ENCODE measurements at places on chromosomes 3 and 15.

DNA sequence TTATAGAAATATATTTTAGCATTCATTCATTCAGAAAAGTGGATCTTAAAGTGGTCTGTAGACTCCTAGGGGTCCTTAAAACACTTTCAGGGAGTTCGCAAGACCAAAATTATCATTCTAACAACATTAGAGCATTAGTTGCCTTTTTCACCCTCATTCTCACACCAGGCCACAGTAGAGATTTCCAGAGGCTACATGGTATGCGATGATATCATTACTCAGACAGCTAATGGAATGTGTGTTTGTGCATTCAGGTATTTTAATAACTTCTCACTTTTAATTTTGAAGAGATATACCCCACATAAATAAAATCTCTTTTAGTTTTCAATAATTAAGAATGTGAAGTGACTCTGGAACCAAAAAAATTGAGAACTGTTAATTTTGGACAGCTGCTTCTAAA lies 206.9 kb downstream of the NSUN3 start:
- no peak for DNase-seq

DNA sequence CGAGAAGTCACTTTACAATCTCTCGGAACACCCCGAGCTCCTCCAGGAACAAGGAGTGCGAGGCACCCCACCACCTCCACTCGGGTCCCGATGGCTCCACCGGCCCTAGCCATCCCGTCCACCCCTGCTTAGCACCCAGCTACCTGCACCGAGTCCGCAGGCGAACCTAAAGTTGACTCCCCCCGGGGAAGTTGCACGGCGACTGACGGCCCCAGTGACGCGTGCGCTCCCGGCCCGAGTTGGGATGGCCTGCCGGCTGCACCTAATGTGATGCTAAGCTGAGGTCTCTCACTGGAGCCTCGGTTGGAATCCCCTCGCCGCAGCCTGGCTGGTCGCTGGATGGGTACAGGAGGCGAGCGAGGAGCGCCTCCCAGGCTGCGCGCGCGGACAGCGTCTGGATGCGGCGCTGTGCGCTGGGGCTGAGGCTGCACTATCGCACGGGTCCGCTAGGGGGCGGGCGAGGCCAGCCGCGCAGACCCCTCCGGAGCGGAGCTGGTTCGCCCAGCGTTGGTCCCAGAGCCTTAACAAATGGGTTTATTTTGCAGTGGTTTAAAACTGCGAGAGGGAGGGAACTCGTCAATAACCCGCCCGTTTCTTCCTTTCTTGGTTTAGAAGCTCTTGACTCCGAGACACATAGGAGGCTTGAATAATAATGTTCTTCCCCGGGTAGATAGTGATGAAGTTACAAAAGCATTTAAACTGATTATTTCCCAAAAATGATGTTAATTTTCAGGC lies at the start of gene OXTR:
Gene OXTR, minus strand, starts transcription at position 526 of the 735 bp plus-strand sequence. CDS start 1,426 bp downstream, outside the sequence.
- DNase-seq: no peak

DNA sequence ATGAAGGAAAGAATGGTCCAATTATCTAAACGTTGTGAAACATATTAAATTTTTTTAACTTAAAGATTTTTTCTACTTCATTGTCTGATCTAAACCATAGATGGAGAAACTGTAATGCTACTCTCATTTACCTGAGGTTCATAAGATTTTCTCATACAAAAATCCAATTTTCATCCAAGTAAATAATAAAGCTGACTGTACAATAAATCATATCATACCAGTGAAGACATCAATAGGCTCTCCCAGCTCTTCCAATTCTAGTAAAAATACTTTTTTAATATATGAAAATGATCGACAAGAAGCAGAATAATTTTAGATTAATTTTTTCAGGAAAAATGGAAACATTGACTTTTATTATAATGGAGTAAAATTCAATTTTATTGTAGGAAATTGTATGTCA lies 260.8 kb downstream of the GABRG3 start:
- DNase-seq: no peak

- DNase-seq: no peak
Measured at GRCh38 chr3:139189943-139190342, 145.3 kb upstream of the PRR23C start.

GRCh38 chr3:173748105-173748504 lies 350.6 kb downstream of the NLGN1 start:
- no peak for DNase-seq

DNA sequence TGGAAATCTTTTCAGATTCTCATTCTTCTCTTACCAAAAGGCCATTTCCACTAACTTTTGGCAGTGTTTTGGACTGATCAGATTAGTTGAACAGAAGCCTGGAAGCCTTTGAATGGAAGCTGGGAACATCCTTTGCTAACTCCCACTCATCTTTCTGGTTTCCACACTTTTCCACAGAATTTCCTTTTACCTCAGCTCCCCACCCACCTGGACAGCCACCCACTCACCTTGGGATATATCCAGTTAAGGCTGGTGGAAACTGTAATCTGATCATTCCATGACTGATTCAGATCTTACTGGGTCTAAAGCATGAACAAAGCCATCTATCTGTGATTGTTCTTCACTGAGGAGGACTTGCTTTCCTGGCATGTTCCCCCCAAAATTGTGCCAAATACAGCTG lies 119.5 kb downstream of the CCNL1 start:
- no peak for DNase-seq

DNA sequence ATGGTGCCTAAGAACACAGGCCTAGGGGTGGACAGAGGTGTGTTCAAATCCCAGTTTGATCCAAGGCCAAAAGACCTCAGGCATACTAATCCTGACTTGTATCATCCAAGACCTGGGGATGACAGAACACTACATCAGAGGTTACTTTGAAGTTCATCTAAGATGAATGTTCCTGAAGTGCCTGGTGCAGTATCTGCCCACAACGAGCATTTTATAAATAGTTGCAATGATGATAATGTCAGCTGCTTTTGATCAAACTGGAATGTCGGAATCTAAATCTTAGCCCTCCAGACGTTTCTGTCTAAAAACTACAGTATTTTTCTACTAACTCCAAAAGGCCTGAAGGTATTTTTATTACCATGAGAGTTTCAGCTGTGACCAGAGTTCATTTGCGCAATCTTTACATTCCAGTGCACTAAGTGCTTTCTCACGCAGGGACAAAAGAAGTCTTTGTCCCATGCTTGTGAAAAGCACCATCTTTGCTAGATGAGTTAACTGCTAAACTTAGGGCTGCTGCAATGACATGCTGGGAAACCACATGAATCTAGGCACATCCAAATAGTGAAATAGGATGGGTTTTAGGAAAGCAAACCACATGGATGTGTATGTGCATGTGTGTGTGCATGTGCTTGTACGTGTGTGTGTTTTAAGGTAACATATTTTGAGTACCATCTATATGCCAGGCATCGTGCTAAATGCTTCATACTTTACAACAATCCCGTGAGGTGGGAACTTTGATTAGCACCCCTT lies 18.1 kb downstream of the ANXA2 start:
- no peak for DNase-seq

DNA sequence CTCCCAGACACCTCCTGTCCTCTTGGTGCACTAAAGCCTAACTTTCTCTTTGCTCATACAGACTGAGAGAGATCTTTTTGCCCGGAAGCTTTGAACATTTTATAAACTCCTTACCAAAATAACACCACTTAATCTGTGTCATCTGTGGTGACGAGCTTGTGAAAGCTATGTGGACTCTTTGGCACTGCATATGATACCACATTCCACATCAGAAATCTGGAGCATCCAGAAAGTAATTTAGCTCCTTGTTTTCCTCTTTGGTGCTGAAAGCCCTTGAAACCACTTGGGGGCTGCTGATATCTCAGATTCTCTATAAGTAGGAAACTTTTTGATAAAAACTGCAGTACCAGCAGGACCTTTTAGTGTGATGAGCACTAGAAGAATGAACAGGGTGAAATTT lies 128.3 kb downstream of the ALCAM start:
- no peak for DNase-seq

GRCh38 chr3:176769547-176770190 lies 427.6 kb downstream of the TBL1XR1 start:
- DNase-seq: no peak

DNA sequence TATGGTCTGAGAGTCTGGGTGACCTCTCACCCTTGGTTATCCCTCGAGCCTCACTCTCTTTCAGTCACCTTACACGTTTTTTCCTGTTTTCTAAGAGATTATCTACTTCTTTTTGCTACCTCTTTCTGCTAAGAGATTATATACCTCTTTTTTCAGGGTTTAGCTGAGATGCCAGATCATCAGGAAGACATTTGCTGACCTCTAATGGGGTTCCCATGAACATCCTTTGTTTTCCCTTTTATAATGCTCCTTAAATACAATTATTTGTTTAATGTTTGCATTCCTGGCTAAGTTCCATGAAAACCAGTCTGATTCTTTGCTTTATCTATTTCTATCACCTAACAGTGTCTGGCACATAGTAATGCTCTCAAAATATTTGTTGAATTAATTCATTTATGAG lies 39.6 kb downstream of the LEKR1 start:
- DNase-seq: no peak

DNA sequence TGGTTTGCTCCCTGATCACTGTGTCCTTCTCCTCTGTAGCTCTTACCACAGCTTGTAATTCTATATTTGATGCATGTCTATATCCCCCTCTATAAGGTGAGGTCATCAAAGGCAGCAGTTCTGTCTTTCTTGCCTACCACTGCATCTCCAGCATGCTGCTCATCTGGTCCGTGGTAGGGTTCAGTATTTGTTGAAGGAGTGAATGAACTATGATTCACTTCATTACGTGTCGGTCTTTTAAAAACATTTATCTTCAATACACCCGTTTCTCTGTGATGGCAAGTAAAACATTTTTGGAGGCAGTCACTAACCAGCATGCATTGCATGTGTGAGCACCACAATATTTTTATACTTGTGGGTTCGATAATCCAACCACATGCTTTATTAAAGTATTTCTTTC lies 27.6 kb downstream of the CHST14 start:
- DNase-seq: no peak
